Activated T-helper 1 cell treated with anti-CD3 and anti-CD28 coated beads, Interleukin-2, amount 50 U/mL, for 16 hours (primary cell): ENCODE measurements at places on chromosomes 13 and 19.

DNA sequence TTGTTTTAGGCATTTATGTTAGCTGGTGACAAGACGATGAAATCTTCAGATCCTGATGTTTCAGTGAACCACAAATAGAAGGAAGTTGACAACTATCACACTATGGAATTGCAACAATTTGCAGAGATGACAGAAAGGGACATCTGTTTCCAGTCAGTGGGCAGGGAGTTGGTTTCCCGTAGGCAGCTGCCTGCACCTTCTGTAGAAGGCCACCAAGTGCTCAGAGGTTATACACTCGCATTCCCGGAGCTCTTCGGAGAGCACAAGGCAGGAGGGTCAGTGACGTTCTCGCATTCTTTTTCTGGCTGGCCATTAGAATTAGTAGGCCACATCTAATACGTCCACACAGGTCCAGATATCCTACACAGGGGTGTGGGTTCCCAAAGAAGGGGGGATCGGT lies 129.4 kb downstream of the SHISA2 start:
- DNase-seq: no peak

DNA sequence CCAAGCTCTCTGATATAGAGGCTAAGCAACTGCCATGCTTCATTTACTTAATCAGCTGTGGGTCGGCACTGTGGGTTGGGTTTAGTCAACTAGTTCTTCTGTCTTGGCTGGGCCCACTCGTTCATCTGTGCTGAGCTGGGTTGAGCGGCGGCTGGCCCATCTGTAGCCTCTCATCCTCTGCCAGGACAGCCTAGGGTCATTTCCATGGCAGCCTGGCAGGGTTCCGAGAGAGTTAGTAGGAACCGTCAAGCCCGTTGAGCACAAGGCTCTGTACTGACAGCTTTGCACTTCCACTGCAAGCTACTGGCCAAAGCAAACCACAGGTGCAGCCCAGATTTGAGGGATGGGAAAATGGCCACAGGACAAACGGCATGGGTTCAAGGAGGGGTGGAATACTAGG lies 6.6 kb upstream of the ZNF835 start:
- no peak for DNase-seq

DNA sequence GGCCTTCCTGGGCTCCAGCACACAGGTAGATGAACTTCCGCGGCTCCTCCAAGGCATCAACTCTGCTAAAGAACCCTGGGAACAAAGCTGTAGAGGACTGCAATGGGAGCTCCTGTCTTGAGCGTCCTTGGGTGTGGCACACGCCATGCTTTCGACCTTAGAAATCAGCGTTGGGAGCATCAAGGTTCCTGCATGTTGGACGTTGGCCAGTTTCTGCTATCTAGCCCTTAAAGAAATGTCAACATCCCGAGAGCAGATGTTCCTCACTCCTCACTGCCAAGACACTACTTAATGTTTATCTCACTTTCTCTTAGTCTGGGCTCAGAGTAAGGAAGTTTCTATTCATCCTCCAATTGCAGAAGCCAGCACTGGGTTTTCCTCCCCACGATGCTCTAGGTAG lies 70.6 kb upstream of the MEDAG start:
- DNase-seq: no peak

DNA sequence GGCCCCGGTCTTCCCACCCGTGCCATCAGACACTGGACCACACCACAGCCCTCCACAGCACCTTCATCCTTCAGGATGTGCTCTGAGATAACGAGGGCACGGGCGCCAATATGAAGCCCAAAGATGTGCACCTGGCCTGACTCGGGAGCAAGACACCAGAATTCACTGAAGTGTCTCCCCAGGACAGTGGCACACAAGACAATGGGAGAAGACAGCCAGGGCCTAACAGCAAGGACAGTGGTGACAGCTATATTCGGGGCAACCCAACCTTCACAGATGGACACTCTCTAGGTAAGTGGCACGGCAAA lies 7.2 kb downstream of the DDX39A start:
- DNase-seq: no peak

GRCh38 chr13:48144413-48145035 lies 49.6 kb upstream of the MED4 start:
- DNase-seq: no peak

DNA sequence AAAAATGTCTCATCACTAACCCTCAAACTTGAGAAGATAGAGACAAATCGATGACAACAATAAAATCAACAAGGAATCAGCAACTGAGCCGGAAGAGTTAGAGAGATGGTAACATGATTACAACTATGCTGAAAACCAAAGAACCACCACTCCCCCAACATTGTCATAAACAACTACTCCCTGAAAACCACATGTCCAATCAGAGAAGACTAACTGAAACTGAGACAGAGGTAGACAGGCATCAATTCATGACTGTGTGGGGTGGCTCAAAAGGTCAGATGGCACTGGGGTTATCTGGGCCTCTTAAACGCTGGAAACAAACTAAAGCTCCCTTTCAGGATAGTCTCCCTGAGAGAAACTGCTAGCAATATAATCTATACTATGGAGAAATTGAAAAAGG lies 488.8 kb downstream of the KCTD12 start:
- DNase-seq: no peak

- DNase-seq: no peak
These were observed 127.8 kb upstream of the SPACA7 start for GRCh38 chr13:112248406-112248760.

GRCh38 chr19:813219-814151 lies 8.3 kb downstream of the PLPPR3 start:
- DNase-seq: no peak

DNA sequence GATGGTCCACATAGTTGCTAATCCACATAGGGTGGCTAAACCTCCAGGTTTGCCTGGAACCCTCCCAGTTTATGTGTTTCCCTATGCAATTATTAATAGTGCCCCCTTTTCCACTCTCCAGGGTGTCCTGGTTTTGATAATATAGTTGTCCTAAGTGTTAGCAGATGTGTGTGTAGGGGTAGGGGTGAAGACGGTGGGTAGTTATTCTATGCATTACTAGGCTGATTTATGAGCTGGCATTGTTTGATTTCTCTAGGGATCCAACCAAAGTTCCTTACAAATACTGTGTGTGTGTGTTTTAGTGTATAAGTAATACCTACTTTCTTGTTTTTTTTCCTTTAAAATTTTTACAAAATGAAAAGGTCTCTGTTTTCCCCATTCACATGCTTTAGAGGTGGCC lies 21.1 kb downstream of the GTF2F2 start:
- DNase-seq: no peak

DNA sequence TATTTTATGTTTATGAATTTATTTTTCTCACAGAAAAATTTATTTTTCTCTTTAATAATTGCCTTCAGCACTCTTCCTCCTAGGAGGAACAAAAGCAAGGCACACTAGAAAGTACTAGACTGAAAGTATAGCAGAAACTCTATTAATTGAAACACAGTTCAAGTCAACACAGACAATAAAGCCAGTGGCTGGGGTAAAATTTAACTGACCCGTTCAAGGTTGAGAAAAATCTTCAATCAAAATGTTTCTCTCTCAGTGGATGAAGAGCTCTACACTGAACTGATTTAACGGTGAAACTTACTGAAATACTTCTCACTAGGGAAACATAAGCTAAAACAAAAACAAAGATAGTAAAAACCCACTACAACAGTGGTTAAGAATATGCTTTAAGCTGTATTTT lies 230.1 kb upstream of the MIR17HG start:
- DNase-seq: no peak

- no peak for DNase-seq
These were observed 44.7 kb upstream of the ZNF30 start for GRCh38 chr19:34881982-34882381.

GRCh38 chr19:10543059-10543419 lies 665 bp upstream of the ATG4D start:
- no peak for DNase-seq
